Cortex of kidney (tissue), 1 donor: ENCODE measurements at places on chromosomes 6 and 20.

- DNase-seq, result no peak
These were observed 70.7 kb downstream of the SLX4IP start for GRCh38 chr20:10505827-10506226.

DNA sequence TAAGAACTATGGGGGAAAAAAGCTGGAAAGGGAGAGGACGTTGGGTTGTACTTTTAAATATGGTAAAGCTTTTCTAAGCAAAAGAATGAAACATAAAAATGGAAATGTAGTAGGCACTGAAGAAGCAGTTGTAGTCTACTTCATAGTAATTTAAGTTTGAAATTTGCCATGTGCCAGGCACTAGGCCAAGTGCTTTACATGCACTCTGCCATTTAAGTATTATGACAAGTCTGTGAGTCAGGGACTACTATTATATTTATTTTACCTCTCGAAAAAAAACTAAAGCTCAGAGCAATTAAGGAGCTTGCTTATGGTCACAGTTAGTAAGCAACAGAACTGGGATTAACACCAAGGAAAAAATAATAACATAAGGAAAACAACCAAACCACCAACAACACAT is 257.8 kb downstream of the GMDS start:
- DNase-seq, result no peak

GRCh38 chr6:37612475-37612874 is 85.2 kb downstream of the MDGA1 start:
- no peak for DNase-seq

DNA sequence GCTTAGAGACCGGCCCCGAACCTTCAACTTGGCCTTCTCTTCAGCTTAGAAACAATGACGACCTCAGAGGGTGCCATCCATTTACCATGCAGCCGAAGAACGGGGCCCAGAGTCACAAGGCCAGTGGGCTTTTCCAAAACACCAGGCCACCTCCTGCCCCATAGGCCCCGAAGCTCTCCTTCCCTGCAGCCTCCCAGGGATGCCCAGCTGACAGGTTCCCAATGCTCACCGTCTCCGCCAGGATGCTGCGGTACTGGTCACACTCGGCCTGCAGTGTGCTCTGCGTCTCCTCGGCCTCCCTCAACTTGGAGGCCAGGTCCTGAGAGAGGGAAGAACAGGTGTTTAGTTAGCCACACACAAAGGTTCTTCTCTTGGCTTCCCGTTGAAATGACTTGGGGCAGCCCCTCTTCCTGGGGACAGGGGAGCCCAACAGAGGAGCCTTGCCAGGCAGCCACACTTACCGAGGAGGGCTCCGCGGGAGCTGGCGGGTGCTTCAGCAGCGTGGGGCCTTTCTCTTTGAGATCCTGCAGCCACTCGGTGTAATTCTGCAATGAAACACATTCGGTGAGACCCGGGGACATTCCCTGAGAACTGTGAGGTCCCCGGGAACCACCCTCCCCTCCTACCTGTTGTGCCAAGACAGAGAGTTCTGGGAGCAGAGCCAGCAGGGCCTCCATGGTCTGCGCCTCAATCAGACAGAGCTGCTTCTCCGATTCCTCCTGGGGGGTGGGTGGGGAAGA is 51.5 kb downstream of the DSTN start:
- DNase-seq, result no peak

DNA sequence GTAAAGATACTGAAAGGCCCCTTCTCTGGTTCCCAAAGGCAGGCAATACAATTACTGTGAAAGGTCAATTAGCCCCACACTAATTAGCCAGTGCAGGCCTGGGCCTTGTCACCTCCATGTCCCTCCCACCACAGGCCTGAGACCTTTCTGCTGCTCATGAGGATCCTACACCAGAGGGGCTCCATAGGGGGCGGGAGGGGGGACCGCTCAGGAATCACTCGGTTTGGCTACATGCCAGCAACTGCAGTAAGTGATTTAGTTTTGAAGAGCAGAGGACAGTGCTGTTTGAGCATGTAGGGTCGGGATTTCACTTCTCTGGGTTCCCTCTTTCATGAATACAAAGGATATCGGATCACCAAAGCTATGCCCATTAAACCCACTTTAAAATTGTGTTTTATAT is 455.6 kb downstream of the PRKN start:
- DNase-seq, result no peak

GRCh38 chr6:112408522-112408921 is 61.4 kb downstream of the RFPL4B start:
- DNase-seq, result no peak

GRCh38 chr6:25217829-25218228 is 61.3 kb upstream of the CARMIL1 start:
- no peak for DNase-seq

GRCh38 chr20:58303547-58303946 is 6.0 kb upstream of the RAB22A start:
- DNase-seq, result no peak

- DNase-seq, result no peak
These were observed 214.4 kb upstream of the KCNG1 start for GRCh38 chr20:51237278-51237677.

GRCh38 chr20:23381876-23382275 is 19.9 kb downstream of the GZF1 start:
- DNase-seq, result no peak

DNA sequence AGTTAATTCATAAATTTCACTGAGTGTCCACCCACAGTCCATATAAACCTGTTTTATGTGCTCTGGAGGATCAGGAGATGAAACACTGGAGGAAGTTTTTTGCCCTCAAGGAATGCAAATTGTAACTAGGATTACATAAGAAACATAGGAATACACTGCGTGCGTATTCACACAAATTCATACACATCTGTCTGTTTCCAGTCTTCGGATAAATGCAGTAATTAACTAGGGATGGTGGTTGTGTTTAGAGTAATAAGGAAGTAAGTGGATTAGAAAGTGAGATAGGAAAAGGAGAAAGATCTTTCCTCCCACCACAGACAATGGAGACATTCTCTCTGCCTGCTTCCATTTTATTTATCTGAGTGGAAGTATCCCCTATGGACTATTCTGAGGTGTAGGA is 35.7 kb upstream of the POPDC3 start:
- no peak for DNase-seq

GRCh38 chr6:159184559-159184958 is 15.4 kb downstream of the FNDC1 start:
- DNase-seq, result no peak

- DNase-seq, result no peak
These were observed 85.0 kb upstream of the KCNK16 start for GRCh38 chr6:39407446-39407993.

- no peak for DNase-seq
These were observed 181.0 kb upstream of the RSPO3 start for GRCh38 chr6:126937426-126937825.

DNA sequence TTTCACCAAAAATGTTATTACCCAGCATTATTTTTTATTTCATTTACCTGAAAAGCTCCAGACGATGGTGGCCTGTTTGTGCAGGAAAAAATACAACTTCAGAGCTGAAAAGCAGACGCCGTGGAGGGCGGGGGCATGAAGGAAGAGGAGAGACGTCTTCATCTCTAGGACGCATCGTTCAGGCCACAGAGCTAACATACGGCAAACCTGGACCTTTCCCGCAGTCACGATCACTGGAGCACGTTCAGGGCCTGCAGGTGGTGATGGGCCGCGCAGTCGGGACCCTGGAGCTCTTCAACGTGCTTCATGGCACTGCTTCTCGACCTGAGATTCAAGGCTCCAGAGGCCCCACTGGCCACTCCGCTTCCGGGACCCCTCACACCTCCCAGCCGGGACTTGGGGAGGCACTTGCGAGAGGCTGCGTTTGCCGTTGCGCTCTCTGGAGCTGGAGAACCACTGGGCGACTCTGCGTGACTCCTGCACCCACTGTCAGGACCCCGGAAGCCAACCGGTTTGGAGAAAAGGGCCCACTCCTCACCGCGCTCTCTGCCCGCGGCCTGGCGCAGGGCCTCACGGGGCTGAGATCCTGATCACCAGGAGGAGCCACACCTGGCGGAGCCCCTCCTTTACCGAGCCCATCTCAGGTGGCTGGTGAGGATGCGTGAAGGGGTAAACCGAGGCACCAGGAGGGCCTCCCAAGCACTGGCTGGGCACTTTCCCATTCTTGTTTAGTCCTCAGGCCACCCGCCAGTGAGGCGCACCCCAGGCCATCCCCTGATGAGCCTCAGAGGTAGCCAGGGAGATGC is 164.4 kb upstream of the AFDN start:
- no peak for DNase-seq

GRCh38 chr6:148965287-148965686 is 218.5 kb downstream of the UST start:
- DNase-seq, result no peak

- DNase-seq, result no peak
These were observed 57.7 kb upstream of the VSTM2L start for GRCh38 chr20:37845241-37845681.

GRCh38 chr6:52643158-52643557 is 27.8 kb upstream of the TMEM14A start:
- no peak for DNase-seq

- no peak for DNase-seq
These were observed 27.9 kb upstream of the SERPINB9 start for GRCh38 chr6:2931055-2931454.

DNA sequence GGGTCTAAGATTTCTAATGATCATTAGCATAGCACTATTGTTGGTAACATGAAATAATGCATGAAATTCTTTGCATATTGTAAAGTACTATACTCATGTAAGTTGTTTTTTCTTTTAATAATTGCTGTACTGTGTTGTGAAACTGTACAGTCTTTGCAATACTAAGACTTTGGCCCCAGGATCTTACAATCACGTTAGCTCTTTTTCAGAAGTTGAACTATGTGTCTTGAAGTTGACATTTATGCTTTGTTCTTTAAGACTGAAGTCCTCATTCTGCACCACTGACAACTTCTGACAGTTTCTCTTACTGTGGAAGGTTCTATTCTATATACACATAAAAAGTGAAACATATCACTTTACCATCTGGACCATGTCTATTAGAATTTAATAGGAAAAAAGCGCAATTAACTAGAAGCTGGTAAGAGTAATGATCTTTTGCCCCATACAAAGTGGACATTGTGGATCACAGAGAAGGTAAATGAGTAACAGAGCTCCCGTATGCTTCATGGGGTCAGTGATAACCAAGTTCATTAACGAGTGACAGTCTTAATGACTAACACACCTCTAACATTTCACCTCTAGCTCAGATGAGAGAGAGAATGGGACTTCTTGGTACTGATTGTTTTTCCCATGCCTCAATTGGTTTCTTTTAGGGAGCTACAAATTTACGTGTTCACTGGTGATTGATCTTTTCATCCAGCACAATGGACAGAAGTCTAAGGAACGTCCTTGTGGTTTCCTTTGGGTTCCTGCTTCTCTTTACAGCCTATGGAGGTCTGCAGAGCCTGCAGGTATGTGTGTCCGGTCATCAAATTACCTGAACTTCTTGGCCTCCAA is at the start of gene UNC93A:
TSS of gene UNC93A (plus strand) at position 530 of the 837 bp plus-strand sequence. CDS start at position 705, 175 bp downstream.
- DNase-seq, result no peak

DNA sequence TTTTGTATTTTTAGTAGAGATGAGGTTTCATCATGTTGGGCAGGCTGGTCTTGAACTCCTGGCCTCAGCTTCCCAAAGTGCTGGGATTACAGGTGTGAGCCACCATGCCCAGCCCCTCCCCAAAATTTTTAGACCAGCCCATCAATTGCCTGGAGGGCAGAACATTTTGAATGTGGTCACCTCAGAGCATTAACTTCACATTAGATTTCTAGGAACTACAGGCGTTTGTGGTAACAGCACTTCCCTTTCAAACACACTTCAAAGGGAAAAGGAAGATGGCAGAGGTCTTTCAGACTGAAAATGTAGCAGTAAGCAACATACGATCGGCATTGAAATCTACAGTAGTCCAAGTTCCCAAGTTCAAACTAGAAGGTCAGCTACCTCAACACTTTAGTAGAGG is 12.3 kb upstream of the SLA2 start:
- DNase-seq, result no peak

- no peak for DNase-seq
These were observed 2.1 kb upstream of the DIDO1 start for GRCh38 chr20:62928246-62928939.

DNA sequence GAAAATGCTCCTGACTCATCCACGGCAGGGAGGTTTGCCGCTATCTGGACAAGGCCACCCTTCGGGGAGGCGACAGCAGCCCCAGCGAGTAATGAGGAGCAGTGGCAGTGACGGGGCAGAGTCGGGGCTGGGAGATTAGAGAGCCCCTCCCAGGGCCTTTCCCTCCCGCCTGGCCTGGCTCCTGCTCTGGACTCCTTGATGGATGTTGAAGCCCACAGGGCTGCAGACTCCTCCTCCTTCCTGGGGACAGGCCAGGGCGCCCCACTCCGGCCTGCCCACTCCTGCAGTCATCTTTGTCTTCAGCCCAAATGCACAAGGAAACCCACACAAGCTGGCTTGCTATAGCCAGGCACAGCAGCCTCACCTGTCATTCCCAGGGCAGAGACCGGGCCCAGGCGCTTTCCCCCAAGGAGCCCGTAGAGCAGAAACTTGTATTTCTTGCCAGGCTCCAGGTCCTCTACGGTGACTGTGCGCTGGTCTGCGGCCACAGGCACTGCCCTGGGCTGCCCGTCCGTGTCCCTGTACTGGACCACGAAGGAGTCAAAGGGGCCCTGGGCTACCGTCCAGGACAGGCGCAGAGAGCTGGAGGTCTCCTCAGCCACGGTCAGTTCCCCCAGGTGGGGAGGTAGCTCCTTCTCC is 7.7 kb downstream of the CYP21A2 start:
- DNase-seq, result no peak

- no peak for DNase-seq
These were observed 20.6 kb downstream of the MANBAL start for GRCh38 chr20:37309936-37310590.

GRCh38 chr6:108875161-108875555 is 26.9 kb downstream of the ARMC2 start:
- DNase-seq, result no peak

- DNase-seq, result no peak
These were observed 55.1 kb downstream of the CEBPB start for GRCh38 chr20:50245498-50246366.

- DNase-seq, result no peak
These were observed 304.1 kb downstream of the LAMA2 start for GRCh38 chr6:129186988-129187387.

- no peak for DNase-seq
These were observed 36.9 kb downstream of the CDK19 start for GRCh38 chr6:110778333-110778732.

DNA sequence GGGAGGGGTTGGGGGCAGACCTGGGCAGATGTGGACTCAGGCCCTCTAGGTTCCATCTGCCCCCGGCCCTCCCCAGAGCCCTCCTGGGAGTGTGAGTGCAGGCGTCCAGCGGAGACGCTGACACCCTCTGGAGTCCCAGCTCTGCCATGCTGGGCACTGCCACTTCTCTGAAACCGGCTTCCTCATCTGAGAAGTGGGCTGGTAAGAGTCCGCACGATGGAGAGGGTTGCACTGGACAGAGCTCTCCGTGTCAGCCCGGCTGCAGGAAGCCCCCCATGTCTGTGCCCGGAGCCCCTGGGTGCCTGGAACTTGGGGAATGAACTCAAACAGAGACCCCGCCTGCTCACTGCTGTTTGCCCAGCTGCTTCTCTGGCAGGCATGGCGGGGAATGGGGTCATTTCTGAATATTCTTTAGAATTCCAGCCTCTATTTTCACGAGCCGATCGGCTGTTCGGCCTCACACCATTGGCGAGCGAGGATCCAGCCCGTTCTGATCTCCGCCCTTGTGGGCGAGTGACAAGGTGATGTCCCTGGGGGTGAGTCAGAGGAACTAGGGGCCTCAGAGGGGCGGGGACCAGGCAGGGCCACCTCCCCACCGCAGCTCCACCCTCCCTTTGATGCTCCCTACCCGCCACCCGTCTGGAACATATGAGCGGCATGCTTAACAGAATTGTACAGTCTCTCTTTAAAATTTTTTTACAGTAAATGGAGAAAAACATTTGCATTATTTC is 47.8 kb upstream of the GATA5 start:
- no peak for DNase-seq
